Stimulated activated CD8-positive, alpha-beta memory T cell treated with anti-CD3 and anti-CD28 coated beads, Interleukin-7, amount 100 ng/mL, for 1 hour (primary cell): ENCODE measurements at places on chromosomes 4 and X.

GRCh38 chr4:82975792-82976191, 34.8 kb downstream of the LIN54 start:
- DNase-seq: no peak

- no peak for DNase-seq
Measured at GRCh38 chr4:135244056-135244455, 1042.5 kb upstream of the PABPC4L start.

GRCh38 chr4:123786163-123786915, 389.7 kb downstream of the SPRY1 start:
- DNase-seq: no peak

GRCh38 chr4:170772429-170772828, 682.7 kb upstream of the AADAT start:
- no peak for DNase-seq

GRCh38 chr4:48588230-48589097, 98.4 kb downstream of the ZAR1 start:
- DNase-seq: no peak

DNA sequence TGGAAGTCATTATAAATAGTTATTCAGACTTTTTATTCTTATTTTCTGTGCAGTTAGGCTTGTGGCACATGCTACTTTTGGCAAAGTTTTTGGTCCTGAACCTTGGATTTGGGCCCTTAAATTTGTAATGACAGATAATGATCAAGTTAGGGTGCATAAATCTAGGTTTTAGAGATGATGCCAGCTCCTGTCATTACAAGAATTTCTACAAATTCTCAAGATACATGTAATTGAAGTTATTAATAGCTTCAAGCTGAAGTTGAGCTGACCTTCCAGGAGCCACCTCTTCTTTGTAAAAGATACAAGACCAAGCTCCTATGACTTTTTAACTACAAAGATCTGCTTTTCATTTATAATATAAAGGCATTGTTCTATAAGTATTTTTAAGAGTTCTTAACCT, 255.6 kb upstream of the UGT8 start:
- no peak for DNase-seq
